ENCODE measurements at places on chromosomes 3 and 15. TPM values are rescaled to one million over a fixed set of nuclear protein-coding genes. Genes with fewer than 3 reads are reported as not detected.

DNA sequence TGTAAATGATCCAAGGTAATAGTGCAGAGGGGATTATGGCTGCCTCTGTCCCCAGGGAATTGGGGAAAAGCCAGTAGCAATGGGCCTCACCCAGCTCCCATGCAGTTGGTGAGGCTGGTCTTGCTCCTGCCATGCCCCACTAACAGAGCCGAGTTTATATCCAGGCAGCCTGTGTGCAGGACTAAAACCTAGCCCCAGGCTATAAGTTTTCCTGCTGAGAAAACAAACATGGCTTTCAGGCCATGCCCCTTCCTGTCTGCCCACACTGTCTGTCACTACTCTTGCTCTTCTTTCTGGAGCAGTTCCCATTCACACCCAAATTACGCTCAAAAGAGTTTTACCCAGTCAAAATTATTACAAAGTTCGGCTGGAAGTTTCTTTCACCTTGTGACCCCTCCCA is 73.5 kb upstream of the SPATA16 start:
- no peaks in the 10 kb centered on the region for H3K36me3 ChIP-seq
- no peak overlapping the region for H3K4me3 ChIP-seq
- H3K27me3 ChIP-seq = no peaks in the 10 kb centered on the region
- DNase-seq = no peak

DNA sequence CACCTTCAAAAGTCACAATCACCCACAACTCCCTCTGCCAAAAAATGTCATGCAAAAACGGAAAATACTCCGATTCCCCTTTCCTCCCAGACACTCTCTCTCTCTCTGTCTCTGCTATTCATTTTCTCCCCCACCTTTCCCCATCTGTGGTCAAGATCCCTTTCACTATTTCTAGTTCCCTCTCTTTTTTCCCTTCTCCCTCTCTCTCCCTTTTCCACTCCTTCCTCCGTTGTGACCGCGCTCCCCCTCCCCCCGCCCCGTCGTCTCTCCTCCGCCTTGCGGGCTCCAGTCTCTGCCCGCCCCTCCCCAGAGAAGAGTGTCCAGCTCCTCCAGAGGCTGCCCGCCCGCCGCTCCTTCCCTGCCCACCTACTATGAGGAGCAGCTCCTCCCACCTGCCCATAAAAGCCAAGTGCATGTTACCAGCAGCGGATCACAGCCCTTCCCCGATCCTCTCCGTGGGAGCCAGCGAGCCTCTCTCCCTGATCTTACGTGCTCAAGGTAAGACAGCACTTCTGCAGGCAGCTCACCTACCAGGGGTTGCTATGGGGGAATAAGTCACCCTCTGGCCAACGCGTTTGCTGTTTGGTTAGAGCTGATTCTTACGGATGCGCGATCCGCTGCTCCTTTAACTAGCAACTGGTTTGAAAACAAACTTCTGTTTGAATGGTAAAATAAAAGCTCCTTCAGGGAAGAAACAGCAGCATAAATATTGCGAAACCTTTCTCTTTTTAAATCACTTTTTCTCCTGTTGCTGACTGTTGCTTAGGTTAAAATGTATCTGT is at the start of gene COL8A1:
COL8A1 (plus strand) TSS at position 428 of the 782 bp plus-strand sequence. CDS start 152,089 bp downstream, outside the sequence.
- H3K27me3 ChIP-seq = peaks cover 82% of the 10 kb centered on the region
- H3K4me1 ChIP-seq = peaks cover 15% of the 10 kb centered on the region
- no peaks in the 10 kb centered on the region for H3K36me3 ChIP-seq
- no peak for DNase-seq
- H3K4me3 ChIP-seq = peak within 1 kb of the TSS; percentile 58
- H3K27ac ChIP-seq = no peak within 1 kb of the TSS

DNA sequence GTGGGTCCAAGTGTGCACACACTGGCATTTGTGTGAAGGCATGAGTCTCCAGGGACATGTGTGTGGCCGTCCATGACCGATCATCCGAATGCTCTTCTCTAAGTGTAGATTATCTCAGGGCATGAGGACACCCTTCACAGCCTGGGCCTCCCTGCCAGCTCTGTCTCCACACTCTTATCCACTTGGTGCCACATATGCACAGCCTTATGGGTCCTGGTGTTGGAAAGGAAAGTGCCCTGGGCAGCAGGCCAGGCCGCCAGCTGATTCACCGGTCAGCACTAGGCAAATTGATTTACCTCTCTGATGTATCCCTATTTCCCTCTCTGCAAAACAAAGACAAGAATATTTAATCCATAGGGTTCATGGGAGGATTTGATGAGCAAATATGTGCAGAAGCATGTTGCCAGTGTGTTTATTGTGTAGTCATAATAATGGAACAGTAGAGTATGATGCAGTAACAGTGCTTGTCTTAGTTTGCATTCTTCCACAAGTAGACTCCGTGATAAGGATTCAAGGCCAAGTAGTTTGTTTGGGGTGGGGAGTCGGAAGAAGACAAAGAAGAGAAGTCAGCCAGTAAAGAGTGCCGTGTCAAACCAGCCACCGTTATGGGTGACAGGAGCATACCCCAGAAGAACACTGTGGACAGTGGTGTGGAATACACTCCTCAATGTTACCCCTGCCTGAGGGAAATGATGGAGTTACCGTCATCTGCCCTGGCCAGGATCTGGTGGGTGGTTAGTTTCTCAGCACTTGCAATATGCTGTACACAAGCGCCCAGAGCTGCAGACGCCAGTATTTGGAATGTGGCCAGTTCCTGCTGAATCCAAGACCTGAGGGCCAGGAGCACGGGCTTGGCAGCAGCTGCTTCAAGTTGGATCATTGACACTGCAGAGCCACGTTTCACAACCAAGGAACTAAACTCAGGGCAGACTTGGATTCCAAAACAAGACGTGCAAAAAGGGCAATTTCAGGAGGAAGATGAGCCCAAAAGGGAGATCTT is 85.1 kb downstream of the MTHFS start:
- no peaks in the 10 kb centered on the region for H3K4me1 ChIP-seq
- H3K27ac ChIP-seq = no peak overlapping the region
- no peaks in the 10 kb centered on the region for H3K27me3 ChIP-seq
- no peaks in the 10 kb centered on the region for H3K36me3 ChIP-seq
- no peak for DNase-seq

DNA sequence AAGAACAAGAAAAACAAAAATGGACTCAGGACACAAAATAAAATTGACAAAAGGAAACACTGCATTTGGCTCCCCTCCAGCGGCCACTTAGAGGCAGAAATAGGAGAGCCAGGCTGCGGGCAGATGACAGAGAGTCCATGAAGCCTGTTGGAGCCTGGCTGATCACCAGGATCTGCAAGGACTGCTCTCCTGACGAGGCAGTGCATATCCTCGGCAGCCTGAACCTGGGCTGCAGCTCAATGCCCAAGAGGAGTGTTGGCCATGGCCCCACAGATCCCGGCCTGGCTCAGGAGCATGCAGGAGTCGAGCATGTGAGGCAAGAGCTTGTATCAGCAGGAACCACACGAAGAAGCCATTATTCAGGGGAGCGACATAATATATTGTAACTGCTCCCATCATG is 199.8 kb downstream of the STT3B start:
- no peak for DNase-seq
- H3K36me3 ChIP-seq = no peaks in the 10 kb centered on the region

GRCh38 chr3:196938124-196938523 is 4.2 kb downstream of the NCBP2 start:
- H3K27me3 ChIP-seq = peaks cover 4% of the 10 kb centered on the region
- no peak for DNase-seq
- H3K4me3 ChIP-seq = no peak overlapping the region
- H3K4me1 ChIP-seq = peaks cover 29% of the 10 kb centered on the region
- peak overlapping the region; percentile 71 for H3K27ac ChIP-seq
- H3K36me3 ChIP-seq = peaks cover 55% of the 10 kb centered on the region

- H3K27ac ChIP-seq = no peak overlapping the region
- H3K27me3 ChIP-seq = peaks cover 34% of the 10 kb centered on the region
- H3K36me3 ChIP-seq = no peaks in the 10 kb centered on the region
- no peak overlapping the region for H3K4me3 ChIP-seq
- no peak for DNase-seq
- peaks cover 13% of the 10 kb centered on the region for H3K4me1 ChIP-seq
Observed at GRCh38 chr3:124684459-124684858, 45.8 kb upstream of the UMPS start.

GRCh38 chr3:193971261-193971751 is 164.6 kb upstream of the HES1 start:
- no peak for DNase-seq
- peaks cover 65% of the 10 kb centered on the region for H3K27me3 ChIP-seq
- no peaks in the 10 kb centered on the region for H3K36me3 ChIP-seq
- H3K4me1 ChIP-seq = peaks cover 18% of the 10 kb centered on the region

- no peaks in the 10 kb centered on the region for H3K27me3 ChIP-seq
- no peak overlapping the region for H3K27ac ChIP-seq
- no peak for DNase-seq
Observed at GRCh38 chr3:125087768-125088391, 32.1 kb upstream of the HEG1 start.

DNA sequence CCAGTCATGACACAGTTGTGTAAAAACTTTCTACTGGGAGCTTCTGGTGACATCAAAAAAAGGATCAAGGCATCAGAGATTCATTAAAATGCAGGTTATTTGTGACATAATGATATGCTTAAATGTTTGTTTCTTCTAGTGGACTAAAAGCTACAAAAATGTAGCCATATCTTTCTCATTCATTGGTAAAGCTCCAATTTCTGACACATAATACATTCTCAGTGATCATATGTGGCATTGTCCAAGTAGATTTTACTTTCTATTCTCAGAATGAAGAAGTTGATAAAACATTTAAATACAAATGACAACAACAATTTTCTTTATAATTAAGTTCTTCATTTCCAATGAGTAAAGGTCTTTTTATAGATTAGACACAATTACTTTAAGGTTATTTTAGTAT is 71.0 kb upstream of the ARHGEF26 start:
- H3K4me3 ChIP-seq = no peak overlapping the region
- H3K27me3 ChIP-seq = peaks cover 11% of the 10 kb centered on the region
- no peaks in the 10 kb centered on the region for H3K4me1 ChIP-seq
- H3K36me3 ChIP-seq = no peaks in the 10 kb centered on the region
- no peak overlapping the region for H3K27ac ChIP-seq

DNA sequence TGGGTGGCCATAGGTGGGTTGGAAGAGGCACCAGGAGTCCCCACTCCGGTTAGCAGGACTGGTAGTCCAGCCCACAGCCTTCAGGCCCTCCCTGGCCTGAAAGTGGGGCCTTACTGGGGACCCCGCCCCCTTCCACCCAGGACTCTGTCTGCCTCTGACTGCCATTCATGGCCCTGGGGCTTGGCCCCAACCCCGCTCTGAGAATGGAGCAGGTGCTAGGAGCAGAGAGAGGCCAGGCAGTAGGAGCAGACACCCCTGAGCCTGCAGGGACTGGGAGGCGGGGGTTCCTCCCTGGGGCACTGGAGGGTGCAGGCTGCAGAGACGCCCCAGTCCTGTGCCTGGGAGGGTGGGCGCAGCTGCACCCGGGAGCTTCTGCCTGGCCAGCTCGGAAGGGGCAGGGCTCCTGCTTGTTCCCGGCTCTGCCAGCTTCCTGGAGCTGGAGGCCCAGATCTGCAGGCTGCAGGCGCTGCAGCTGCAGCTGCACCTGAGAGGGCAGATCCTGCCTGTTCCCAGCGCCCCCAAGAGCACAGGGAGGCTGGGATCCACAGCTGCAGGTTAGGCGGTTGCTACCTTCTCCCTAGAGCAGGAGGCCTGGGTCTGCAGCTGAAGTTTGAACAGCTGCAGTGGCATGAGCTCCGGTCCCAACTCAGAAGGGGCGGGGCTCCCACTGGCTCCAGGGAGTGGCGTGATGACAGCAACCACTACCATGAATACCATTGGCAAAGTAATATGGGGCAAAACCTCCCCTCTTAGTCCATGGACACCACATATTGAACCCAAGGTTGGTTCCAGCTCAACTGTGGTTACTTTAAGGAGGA is 194.7 kb downstream of the SQOR start:
- no peaks in the 10 kb centered on the region for H3K36me3 ChIP-seq
- H3K4me3 ChIP-seq = no peak overlapping the region
- no peak for DNase-seq
- H3K4me1 ChIP-seq = no peaks in the 10 kb centered on the region
- no peaks in the 10 kb centered on the region for H3K27me3 ChIP-seq

GRCh38 chr3:127614928-127615589 is 13.9 kb upstream of the PODXL2 start:
- H3K4me1 ChIP-seq = peaks cover 3% of the 10 kb centered on the region
- DNase-seq = no peak
- H3K27me3 ChIP-seq = no peaks in the 10 kb centered on the region
- peaks cover 71% of the 10 kb centered on the region for H3K36me3 ChIP-seq
- H3K4me3 ChIP-seq = no peak overlapping the region

- no peaks in the 10 kb centered on the region for H3K36me3 ChIP-seq
- H3K27ac ChIP-seq = no peak overlapping the region
Observed at GRCh38 chr3:39569095-39569494, 101.6 kb downstream of the MOBP start.

DLG1 gene
- total RNA-seq = 47.9 TPM

MUSTN1 gene
- 0.91 TPM for total RNA-seq

KCNMB3 gene
- 0.72 TPM for total RNA-seq

A4GNT gene
- not detected for total RNA-seq

GPR160 gene
- 8.2 TPM for total RNA-seq

UMPS gene
- total RNA-seq = 88.6 TPM
